ENCODE measurements at places on chromosomes 16 and 17.

GRCh38 chr16:87621976-87622713 is 19.8 kb downstream of the JPH3 start:
- no peak for DNase-seq

DNA sequence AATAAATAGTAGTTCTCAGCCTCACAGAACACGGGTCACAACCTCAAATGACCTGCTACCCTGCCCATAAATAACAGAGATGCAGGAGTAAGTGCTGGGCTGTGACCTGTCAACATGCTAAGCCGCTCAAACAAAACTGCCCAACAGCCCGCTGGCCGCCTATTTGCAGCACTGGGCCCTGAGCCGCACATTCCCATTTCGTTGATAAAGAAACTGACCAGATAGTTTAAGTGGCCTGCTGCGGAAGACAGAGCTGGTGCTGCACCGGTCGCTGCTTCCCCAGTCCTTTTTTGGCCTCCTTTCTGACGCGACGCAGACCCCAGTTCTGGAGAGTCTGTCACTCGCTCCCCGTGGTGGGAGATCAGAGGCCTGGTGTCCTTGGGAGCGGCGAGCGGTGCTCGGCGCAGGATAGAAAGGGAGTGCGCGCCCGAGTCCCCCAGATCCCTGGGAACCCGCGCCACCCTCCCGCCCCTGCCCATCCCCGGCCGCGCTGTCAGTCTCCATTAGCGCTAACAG is 349 bp upstream of the SLC6A2 start:
- DNase-seq: no peak

- DNase-seq: no peak
Measured at GRCh38 chr17:596287-596686, 118.4 kb downstream of the VPS53 start.

GRCh38 chr17:49187301-49187700 is 23.1 kb downstream of the GNGT2 start:
- no peak for DNase-seq

DNA sequence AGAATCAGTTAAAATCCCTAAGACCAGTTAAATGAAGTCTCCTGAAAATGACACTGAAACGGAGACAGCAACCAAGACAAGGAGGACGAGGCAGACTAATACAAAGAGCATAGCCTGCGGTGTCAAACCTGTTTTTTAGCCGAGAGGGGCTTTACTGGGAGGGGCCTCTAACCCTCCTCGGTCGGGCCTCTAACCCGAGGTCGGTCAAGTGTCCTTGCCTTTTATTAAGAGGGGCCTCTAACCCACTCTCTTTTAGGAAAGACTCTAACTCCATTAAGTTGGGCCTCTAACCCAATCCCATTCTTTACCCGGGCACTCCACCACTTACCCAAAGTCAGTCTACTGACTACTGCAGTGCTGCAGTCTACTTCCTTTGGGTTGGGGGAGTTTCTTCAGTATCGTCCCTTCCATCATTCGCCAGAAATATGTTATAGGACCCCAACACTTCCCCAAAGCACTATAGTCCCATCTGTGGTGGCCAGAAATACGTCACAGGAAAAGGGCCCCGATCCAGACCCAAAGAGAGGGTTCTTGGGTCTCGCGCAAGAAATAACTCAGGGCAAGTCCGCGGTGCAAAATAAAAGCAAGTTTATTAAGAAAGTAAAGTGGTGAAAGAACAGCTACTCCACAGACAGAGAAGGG is 39.2 kb upstream of the ARL4D start:
- no peak for DNase-seq

- no peak for DNase-seq
Measured at GRCh38 chr16:8109510-8110369, 480.6 kb downstream of the TMEM114 start.

DNA sequence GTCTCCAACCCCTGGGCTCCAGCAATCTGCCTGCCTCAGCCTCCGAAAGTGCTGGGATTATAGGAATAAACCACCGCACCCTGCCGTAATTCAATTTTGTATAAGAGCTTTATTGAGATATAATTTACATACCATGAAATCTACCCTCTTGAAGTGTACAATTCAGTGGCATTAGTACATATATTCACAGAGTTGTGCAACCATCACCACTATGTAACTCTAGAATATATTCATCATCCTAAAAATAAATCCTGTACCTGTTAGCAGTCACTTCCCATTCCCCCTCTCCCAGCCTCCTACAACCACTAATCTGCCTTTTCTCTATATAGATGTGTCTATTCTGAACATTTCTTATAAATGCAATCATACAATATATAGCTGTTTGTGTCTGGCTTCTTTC is 26.1 kb downstream of the TOM1L2 start:
- no peak for DNase-seq

DNA sequence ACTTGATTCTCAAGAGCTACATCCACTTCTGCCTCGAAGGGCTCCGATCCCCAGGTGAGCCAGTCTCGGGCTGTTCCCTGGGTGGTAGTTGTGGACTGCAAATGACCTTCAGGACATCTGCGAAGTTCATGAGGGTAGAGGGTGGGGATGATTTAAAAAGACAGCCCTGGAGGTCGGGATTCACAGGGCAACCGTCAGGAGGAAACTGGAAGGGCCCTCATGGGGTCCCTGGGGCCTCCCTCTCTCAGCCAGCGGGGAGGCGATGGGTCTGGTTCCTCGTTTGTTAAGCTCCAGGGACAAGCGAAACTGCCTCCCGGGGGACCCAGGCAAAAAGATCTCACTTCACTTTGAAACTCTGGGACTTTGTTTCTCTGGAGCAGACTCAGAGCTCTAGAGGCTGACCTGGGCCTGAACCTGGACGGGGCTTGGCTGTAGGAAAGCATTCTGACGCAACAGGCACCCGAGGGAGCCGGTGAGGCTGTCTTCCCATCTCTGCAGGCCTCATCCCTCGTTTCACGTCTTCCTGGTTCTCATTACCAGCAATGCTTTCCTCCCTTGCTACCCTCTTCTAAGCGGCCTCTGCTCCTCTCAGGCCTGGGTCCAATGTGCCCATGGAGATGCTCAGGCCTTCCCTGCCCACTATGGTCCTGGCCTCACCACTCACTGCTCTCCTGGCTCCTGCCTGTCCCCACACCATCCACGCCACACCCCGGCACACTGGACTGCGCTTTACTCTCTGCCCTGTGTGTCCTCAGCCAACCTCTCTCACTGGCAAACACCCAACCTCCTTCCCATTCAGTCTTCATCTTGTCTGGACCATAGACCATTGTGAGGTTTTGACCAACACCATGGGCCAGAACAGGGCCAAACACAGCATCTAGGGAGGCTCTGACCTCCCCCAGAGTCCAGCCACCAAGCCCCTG is 214.2 kb upstream of the TNRC6C start:
- no peak for DNase-seq

DNA sequence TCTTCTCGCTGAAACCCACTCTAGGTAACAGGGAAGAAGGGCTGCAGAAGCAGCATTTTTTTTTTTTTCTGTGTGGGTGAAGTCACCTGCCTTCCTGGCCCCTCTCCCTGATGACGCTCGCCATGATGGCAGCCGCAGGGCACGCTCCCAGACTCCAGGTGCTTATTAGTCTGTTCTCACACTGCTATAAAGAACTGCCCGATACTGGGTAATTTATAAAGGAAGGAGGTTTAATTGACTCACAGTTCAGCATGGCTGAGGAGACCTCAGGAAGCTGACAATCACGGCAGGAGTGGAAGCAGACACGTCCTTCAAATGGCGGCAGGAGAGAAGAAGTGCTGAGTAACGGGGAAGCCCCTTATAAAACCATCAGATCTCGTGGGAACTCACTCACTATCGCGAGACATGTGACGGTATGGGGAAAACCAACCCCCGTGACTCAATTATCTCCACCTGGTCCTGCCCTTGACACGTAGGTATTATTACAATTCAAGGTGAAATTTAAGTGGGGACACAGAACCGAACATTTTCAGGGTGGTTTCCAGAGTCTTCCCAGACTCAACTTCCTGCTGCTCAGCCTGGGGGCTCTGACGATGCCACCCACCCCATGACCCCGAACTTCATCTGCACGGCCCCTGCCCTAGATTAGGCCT is 34.9 kb upstream of the NLRP1 start:
- no peak for DNase-seq

DNA sequence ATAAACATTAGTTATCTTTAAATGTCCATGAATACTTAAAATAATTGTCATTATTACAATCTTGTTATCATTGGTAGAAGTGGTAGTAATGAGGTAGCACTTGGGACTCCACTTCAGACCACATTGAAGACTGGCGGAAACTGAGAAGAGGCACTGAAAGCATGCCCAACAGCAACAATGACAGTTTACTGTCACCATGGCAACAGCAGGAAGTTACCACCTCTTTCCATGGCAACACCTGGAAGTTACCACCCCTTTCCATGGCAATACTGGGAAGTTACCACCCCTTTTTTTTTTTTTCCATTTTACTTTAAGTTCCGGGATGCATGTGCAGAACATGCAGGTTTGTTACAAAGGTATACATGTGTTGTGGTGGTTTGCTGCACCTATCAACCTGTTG is 494.9 kb upstream of the RBFOX1 start:
- no peak for DNase-seq

DNA sequence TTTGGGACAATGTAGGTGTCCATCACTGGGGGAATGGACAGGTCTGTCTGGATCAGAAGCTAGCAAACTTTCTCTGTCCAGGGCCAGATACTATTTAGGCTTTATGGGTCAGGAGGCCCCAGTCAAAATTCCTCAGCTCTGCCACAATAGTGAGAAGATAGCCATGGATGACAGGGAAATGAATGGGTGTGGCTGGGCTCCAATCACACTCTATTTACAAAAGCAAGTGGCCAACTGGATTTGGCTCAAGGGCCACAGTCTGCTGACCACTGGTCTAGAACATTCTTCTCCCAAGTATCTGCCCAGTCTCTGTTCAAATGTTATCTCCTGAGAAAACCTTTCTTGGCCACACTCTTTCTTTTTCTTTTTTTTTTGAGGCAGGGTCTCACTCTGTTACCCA is 339.9 kb downstream of the SOX9 start:
- DNase-seq: no peak

DNA sequence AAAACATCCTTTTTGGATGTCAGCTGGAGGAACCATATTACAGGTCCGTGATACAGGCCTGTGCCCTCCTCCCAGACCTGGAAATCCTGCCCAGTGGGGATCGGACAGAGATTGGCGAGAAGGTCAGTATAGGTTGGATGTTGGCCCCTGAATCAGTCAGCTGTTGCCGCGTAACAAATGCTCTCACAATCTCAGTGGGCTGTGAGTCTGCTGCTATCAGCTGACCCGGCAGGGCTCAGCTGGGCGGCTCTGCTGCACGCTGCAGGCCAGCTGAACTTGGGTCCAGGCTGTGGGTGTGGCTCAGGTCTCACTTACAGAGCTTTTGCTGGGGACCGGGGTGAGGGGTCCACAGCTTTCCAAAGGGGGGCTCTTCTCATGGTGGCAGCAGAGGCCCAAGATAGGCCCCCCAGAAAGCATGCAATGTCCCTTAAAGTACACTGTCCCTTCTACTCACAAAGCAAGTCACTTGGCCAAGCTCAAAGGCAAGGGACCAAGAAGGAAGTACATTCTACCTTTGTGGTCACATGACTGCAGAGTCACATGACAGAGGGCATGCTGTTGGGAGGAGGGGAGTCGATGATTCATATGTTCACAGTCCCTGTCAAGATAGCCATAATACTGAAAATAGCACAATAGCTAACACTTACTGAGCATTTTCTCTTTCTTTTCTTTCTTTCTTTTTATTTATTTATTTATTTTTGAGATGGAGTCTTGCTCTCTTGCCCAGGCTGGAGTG is 134.2 kb downstream of the ABCC1 start:
- DNase-seq: peak; percentile 23

GRCh38 chr17:21677126-21677910 is 15.0 kb upstream of the KCNJ18 start:
- DNase-seq: no peak

- no peak for DNase-seq
Measured at GRCh38 chr16:72220875-72221629, 49.1 kb upstream of the PMFBP1 start.

- DNase-seq: no peak
Measured at GRCh38 chr16:81755915-81756614, 23.0 kb upstream of the PLCG2 start.

GRCh38 chr16:79083508-79084299 is 516.8 kb downstream of the MAF start:
- no peak for DNase-seq

- no peak for DNase-seq
Measured at GRCh38 chr16:83023640-83024039, 396.9 kb downstream of the CDH13 start.

GRCh38 chr17:63640038-63640437 is 17.8 kb downstream of the MAP3K3 start:
- no peak for DNase-seq

DNA sequence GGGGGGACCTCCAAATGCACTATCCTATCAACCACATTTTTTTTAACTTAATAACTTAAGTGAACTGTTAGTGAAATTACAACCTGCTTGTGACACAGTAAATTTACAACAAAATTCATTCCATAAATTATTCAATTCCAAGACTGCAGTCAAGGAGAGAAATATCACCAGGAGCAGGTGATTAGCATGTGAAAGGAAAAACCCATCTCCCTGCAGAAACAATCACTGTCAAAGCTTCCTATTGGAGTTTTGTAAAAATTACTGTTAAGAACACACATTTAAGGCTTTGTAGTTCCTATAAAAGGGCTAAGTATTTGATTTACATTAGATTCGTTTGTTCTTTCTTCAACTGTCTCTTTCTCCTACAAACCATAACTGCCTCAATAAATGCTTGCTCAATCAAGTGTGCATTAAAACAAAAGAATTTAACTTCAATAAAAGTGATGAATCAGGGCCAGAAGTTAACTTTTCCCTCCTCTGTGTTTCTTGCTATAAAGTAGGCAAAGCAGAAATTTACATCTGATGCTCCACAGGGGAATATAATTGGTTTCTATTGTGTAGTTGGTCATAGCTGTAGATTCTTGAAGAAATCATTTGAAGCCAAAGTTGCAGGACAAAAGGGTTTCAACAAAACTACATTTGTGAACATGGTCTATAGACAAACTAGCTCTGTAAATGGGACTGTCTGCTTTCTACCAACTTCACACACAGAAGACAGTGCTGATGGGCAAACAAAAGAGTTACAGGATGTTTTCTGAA is 195.1 kb upstream of the PSMD7 start:
- DNase-seq: no peak

DNA sequence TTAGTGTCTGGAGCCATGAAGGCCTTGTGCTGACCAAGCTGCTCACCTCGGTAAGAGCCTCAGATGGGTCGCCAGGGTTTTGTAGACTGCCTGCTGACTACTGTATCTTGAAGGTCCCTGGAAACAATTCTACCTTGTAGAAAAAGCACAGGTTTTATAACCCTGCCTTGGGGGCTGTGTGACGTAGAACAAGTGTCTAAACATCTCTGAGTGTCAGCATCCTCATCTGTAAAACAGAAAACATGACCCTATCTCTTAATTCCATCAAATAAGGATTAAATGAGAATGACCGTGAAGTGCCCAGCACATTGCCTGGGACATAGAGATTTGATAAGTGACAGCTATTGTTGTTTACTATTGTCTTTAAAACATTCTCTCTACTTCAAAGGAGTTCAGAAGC is 5.5 kb upstream of the TAOK2 start:
- no peak for DNase-seq

All from CD4-positive, alpha-beta T cell treated with Interleukin-15 for 4 hours (primary cell).